ENCODE measurements at places on chromosomes 11 and 22.

DNA sequence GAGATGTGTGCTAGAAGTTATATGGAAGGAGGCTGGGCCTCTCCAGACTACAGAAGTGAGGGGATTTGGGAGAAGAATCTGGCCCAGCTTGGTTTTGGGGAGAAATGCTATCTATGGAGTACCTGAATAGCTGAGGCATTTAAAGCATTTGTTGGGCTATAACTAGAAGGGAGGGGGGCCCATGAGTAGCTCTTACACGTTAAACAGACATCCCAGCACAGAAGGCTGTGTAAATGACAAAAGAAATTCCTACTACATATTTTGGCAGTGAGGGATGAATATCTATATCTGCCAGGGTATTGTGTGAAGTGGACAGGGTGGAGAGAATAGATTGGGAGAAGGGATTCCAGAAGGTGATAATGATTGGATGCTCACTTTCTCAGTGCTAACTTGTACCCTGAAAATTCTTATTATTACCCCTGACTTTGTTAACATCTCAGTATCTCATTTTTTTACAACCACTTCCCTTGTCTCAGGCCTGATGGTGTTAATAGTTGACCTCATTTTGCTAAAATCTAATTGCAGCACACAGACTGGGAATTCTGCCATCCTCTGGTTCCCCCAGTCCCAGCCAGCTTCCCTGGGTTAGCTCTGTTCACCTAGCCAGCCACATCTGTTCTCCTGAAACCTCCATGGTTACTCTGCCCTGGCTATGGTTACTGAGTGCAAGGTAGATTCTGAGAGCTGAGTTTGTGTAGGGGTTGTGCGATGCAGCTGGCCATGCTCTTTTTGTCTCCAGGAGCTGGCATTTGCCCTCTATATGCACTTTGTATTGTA is 28.8 kb upstream of the RRM1 start:
- DNase-seq = no peak

DNA sequence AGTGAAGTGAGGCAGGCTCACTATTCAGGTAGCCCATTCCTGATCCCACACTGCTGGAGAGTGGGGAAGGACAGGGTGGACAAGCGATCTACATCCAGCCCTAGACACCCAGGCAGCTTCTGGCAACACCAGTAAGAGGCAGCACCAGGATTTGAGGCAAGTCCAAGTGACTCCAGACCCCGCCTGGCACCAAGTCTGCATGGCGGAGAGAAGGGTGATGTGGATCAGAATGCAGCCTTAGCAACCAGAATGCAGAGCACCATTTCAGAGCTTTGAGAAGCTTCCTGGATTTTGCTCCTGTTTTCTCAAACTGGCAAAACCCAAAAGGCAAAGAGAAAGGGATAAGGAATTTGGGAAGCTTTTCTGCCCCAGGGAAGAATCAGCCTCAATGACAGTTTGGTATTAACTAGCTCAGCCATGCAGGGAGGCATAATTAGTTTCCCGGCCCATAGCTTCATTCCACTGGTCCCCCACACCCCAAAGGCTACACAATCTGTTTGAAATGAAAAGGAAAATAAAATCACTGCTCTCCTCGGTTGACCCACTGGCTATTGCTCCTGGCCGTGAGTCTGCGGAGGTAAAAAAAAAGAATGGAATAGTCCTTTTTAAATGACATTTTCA is 17.3 kb downstream of the GALNT18 start:
- no peak for DNase-seq

GRCh38 chr22:30922151-30922611 is 46.4 kb downstream of the MORC2 start:
- peak; percentile 90 for DNase-seq

DNA sequence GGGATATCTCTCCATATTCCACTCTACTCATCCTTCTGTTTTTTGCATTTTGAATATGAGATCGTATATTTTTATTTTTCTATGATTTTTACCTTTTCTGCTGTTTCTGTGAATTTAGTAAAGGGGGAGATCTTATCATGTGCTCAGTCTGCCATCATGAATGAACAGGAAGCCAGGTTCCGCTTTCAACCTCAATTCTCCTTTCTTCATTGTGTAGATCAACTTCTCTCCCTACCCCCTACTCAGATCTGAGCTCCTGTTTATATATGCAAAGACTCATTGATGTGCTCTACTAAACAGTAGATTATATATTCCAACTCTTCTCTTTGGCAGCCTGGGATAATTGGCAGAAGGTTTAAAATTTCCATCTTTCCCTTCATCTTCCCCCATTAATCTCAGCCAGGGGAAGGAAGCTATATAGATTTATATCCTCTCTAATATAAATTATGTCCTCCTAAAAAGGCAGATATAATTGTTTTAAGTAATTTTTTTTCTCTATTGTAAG is 336.7 kb upstream of the PLET1 start:
- no peak for DNase-seq

- DNase-seq = peak; percentile 21
These were observed 33.7 kb upstream of the SLC17A6 start for GRCh38 chr11:22304337-22304961.

GRCh38 chr11:61728066-61728939 is 24.1 kb upstream of the MYRF start:
- no peak for DNase-seq

- no peak for DNase-seq
These were observed 384.8 kb downstream of the TMEM135 start for GRCh38 chr11:87422566-87422965.

DNA sequence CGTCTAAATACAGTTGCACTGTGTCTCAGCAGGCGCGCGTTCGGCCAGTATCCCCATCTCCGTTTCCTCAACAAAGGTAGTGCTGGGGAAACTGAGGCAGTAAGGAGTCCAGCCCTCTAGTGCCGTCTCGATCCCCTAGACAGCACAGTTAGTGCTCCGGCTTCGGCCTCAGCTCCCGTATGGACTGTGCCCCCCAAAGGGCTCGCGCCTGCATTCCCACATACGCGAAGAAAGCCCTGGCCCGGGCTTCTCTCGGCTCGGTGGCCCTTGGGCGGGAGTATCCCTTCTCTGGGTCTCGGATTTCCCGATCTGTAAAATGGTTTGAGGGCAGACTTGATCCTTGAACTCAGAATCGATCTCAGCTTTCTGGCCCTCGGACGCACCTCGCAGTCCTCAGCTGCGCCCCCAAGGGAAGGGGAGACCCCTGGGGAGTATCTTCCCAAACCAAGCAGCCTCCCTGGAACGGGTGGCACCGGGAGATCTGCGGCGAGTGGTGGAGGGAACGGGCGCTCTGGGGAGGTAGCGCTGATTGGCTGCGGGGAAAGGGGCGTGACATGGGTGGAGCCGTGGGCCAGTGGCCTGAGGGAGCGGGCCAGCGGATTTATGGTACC is 759 bp upstream of the PEX16 start:
- peak; percentile 68 for DNase-seq

DNA sequence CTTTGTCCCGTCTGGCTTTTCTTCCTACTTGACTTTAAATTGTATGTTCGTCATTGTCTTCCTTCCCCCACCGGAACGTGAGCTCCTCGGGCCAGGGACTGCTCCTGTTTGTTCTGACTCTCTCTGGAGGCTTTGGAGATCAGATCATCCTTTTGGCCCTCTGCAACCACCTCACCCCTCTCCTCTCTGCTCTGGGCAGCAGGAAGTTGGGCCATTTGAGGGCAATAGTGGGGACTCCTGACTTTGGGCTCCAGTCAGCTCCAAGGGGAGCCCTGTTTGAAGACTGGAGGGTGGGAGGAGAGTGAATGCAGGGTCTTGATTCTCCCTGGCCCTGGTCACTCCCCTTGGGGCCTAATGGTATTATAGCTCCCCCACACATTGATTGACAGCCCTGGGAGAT is 186.3 kb upstream of the B3GAT1 start:
- DNase-seq = no peak

- DNase-seq = no peak
These were observed 66.1 kb downstream of the TENM4 start for GRCh38 chr11:79374727-79375126.

DNA sequence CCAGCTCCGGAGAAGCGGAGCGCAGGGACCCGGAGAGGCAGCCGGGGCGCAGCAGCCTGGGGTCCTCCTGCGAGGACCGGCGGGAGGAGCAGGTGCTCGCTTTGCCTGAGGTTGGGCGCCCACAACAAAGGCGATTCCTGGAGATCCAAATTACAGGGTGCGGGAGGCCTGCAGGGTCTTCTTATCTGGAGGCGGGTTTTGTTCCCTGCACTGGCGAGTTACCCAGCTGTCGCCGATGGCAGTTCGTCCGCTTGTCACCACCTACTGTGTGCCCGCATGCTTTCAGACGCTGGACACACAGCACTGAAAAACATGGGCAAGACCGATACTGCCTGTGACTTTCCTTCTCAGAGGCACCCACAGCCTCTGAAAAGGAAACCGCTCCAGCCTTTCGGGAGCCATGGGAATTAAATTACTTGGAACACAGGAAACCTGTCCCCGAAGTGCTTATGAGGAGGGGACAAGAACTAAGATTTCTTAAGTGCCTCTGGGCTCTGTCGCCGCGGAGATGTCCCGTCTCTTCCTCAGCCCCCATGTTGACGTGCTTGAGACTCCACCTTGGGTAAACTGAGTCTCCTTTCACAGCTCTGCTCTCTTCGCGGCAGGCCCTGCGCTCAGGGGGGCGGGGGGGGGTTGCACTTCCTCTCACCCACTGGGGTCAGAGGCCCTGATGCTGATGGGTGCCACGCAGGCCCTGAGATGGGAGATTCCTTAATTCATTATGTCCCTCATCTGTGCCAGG is 1.3 kb upstream of the ZFTA start:
- DNase-seq = no peak

DNA sequence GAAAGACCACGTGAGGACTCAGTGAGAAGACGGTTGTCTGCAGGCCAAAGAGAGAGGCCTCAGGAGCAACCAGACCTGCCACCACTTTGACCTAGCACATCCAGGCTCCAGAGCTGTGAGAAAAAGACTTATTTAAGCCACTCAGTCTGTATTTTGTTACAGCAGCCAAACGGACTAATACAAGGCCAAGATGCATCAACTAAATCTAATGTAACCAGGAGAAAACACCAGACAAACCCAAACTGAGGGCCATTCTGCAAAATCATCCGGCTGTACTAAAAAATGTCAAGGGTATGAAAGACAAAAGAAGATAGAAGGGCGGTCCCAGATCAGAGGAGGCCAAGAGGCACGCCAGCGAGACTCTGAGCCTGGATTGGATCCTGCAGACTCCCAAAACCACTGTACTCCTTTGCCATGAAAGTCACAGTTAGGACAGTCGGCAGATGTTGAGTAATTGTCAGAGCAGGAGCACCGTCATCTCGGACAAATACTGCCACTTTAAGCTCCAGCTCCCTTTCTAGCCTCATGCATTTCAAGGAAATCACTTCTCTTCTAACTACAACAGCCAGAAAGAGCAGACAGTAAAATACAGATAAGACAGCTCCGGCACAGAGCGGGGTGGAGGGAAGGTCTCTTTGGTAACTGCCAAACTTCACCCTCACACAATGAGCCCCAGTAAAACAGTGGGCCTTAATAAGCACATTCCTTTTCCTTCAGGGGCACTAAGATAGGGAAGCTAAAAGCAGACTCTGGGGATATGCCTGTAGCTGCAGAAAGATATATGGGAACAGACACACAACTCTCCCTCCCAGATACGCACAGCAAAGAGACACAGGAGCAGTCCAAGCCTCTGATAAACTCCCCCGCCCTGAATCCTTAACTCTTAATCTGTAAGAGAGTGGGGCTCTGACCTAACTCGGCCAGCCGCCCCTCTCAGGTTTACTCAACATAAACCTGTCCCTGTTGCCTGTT is 3.5 kb upstream of the ZP1 start:
- DNase-seq = no peak

- DNase-seq = no peak
These were observed 20.8 kb downstream of the KCNA4 start for GRCh38 chr11:29996016-29996415.

GRCh38 chr22:43881091-43882061 is 10.4 kb downstream of the PNPLA5 start:
- DNase-seq = no peak

GRCh38 chr22:43370036-43370435 is 26.9 kb upstream of the SCUBE1 start:
- DNase-seq = no peak

DNA sequence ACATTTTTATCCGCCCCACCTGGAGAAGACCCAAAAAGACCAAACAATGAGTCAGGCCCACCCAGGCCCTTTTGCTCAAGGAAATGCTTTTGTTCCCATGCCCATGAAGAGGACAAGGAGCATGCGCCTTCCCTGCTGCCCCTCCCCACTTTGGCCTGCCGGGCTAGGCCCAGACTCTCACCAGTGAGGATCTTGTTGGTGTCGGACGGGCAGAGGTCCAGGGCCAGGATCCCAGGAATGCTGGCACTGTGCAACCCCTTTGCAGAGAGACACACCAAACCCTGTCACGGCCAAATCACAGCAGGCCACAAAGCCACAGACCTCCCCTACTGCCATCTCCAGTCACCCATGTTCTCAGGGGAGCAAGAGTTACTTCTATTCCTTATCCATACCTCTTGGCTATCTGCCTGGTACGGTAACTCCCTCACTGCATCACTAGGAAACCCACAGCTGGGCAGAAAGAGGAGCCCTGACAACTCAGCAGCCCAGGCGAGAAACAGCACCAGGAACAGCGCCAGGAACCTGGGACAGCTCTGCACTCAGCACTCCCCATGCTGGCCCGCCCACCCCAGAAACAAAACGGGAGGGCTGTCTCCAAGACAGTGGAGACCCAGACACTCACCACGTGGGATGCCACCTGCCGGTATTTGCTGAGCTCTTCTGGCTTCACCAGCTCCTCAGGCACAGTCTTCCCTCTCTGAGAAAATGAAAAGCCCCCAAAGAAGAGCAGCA is 5.5 kb downstream of the PRPF19 start:
- DNase-seq = no peak

DNA sequence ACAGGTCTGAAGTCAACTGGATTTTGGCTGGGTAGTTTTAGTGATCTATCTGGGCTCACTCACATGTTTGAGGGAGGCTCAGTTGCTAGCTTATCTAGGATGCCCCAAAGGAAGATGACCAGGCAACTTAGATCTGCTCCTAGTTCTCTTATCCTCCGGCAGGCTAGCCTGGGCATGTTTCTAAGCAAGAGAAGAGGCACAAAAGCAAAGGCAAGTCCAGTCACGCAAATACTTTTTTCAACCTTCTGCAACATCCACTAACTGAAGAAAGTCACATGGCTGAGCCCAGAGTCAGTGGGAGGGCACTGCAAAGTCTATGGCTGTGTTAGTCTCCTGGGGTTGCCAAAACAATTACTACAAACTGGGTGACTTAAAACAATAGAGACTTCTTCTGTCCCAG is 32.9 kb upstream of the FSHB start:
- DNase-seq = no peak

DNA sequence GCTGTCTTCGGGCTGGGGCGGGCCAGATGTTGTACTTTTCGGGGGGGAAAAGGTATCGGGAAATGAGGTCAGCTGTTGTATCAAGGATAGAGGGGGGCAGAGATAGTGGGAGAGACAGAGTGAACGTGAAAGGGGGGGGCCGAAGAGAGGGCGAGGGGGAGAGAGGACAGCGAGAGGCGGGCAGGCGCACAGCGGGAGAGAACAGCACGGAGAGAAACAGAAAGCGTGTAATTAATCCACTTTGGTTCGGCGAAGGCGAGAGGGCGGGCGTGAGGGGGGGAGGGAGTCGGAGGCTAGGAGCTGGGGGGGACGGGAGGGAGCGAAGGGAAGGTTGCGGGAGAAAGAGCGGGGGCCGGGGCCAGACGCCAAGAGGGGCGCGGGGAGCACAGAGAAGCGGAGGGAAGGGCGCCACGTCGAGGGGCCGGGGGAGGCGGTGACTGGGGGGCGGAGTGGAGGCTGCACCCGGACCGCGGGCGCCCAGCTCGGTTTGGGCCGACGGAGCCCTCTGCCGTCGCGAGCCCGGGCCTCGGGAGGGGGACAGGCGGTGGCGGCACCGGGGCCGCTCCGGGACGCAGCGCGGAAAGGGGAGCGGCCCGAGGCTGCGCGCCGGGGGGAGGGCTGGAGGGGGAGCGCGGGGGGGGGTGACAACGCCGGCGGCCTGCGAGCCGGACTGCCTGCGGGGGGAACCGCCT is 612 bp downstream of the IGF2 start:
- no peak for DNase-seq

GRCh38 chr22:45684752-45685574 is 13.3 kb downstream of the ATXN10 start:
- DNase-seq = no peak

All from MV-4-11 (cell line).